ENCODE measurements at places on chromosomes 7 and 10.

GRCh38 chr7:132560825-132561529, 15.3 kb downstream of the PLXNA4 start:
- DNase-seq: no peak

GRCh38 chr10:59499460-59499859, 137.1 kb upstream of the FAM13C start:
- DNase-seq: no peak

GRCh38 chr7:78151229-78151628, 352.7 kb downstream of the PHTF2 start:
- no peak for DNase-seq

GRCh38 chr7:35463176-35463700, 209.3 kb upstream of the TBX20 start:
- DNase-seq: no peak

GRCh38 chr10:35934642-35934995, 292.5 kb upstream of the FZD8 start:
- no peak for DNase-seq

DNA sequence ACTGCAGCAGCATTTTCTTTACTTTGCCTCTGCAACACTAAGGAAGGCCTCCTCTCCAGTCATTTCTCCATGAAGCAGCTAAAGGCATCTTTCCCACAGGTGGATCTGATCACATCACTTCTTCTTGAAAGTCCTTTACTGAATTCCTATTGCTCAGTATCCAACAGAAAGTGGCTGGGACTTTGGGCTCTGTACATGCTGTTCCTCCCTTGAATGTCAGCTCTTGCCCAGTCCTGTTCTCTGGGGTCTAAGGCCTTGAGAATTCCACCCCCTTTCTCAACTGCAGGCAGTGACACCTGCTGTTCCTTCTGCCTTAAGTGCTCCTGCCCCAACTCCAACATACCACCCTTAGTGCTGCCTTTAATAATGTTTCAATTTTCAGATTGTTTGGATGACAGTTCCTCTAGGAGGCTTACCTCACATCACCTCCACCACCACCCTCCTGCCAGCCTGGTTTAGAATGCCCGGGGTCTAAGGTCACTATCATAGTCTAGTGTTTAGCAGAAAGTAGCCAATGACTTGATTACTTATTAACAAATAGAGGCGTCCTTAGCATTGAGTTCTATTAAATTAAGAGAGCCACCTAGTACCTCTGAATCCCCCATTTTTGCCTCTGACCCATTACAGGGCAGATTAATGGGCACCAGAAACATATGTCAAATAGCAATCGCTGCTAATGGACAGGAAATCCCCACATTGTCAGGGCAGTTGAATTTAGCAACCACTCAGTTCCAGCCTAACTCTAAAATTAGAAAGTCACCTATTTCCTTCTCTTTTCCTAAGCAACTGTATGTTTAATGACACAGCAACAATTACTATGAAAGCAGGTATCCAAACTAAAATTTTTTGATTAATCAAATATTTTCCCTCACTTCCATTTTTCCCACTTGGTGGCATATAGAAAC, 11.4 kb downstream of the INHBA start:
- no peak for DNase-seq
